Nephron progenitor cell (in vitro differentiated cells): ENCODE measurements at places on chromosomes 2 and 18.

DNA sequence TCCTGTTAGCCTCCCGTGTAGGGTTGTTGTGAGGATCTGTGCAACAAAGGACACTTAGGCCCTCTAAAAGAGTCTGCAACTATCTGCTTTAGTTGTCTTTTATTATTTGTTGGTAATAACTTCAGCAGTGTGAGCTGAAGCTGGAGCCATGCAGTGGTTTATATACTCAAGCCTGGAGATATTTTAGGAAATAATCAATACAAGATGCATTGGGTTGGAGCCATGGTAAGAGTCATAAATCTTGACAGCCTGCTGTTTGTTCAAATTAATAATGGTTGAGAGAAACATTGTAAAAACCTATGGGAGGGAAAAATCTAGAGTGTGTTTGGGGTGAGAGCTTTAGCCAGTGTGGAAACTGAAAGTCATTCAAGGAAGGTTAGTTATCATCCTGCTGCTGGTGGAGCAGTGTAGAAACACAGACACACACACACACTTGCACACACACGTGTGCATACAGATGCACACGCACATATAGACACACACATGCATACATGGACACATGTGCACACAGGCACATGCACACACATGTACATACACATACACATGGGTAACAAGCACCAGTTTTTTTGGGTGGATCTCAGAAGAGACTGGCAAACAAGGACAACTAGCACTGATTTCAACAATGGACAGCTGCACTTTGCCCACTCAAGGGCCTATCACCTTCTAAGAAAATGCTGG is 51.0 kb downstream of the ACOXL start:
- no peak for DNase-seq

DNA sequence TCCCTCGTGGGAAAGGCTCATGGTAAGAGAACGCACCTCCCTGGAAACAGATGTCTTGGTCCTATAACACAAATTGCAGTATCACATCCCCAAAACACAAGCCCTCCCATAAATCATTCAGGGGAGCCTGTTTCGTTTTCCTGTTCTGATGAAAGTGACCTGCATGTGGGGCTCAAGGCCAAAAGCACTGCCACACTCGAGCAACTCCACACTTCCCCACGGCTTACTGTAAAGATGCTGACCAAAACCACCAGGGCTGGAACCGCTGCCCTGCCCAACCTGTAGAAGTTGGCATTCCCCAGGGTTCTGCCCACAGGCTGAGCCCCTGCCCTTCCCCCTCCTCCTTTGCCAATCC is 139.7 kb downstream of the BCL11A start:
- no peak for DNase-seq

DNA sequence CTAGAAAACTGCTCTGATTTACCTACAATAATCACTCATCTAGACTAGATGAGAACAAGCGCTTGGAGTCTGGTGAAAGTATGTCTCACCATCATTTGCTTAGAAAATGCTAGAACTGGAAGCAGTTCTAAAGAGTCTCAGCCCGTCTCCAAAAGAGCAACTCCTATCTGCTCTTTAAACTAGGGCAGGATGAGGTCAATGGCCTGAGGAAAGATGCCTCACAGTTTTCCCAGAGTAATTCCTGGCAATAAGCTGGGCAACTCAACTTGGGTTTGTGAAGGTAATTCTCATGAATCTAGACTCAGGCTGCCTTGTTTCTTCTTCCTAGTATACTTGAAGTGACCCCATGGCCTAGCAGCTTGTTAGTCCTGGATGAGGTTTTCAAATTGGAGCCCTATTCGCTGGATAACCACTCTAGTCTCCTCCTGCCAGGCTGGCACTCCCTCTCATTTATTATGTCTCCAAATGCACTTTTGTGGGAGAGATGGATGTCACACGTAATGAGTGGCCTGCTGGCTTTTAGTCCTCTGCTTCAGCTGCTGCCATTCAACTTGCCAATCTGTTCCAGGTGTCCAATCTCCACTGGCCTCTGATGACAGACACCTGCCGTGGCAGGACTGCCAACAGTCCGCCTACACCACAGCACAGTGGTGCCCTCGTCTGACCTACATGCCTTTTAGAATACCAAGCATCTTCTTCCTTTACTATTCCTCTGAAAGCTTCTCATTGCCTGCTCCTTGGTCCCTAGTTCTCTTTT is 80.9 kb downstream of the CABYR start:
- DNase-seq: no peak

GRCh38 chr2:163553601-163554000 is 182.2 kb downstream of the FIGN start:
- no peak for DNase-seq
